Right kidney (tissue), 9 donors: ENCODE measurements at places on chromosomes 2 and 18.

DNA sequence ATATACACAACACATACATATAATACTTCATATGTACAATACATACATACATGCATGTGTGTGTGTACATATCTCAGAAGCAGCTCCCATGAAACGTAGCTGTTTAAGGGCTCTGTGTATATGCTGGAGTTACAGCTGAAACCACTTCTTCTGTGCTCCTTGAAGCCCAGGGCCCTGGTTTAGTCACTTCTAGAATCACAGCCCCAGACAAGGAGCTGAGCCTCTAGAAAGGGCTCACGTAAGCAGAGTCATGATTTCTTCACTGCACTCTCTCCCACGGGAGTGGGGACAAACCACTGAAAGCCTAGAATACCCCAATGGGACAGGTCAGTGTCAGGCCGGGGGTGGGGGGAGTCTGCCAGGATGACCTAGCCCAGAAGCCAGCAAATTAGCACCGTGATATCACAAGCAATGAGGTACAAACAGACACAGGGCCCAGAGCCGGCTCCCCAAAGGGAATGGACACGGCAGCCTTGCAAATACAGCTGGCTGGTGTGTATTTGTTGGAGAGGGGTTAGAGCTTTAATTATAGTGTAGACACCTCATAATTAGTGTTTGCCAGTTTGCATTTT lies 90.3 kb downstream of the C1QL2 start:
- DNase-seq = no peak

DNA sequence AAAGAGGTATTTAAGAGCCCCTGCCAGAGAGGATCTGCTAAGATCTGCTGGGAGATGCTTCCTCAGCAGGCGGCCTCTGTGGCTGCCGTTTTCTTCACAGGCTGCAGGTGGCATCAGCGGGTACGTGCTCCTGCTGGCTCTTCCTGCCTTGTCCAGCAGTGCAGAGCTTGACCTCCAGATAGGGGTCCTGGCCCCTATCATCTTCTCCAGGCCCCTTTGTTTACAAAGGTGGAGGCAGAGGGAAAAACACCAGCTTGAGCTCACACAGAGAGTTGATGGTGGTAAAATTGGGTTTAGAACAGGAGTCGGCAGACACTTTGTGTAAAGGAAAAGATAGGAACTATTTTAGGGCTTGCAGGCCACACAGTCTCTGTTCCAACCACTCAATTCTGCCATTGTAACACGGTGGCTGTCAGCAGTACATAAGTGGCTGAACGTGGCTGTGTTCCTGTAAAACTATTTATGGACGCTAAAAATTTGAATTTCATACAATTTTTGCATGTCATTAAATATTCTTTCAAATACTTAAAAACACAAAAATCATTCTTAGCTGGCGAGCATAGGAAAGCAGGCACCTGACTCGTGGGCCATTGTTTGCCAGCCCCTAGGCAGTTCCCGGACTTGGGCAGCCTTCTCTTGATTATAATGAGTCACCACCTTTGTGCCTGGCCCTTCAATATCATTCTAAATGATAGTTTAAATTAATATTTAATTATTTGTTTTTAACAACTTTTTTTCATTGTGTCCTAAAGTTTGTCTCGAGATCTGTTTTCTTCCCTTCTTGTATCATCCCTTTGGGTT lies 98.2 kb upstream of the B3GNT7 start:
- peak; percentile 40 for DNase-seq

DNA sequence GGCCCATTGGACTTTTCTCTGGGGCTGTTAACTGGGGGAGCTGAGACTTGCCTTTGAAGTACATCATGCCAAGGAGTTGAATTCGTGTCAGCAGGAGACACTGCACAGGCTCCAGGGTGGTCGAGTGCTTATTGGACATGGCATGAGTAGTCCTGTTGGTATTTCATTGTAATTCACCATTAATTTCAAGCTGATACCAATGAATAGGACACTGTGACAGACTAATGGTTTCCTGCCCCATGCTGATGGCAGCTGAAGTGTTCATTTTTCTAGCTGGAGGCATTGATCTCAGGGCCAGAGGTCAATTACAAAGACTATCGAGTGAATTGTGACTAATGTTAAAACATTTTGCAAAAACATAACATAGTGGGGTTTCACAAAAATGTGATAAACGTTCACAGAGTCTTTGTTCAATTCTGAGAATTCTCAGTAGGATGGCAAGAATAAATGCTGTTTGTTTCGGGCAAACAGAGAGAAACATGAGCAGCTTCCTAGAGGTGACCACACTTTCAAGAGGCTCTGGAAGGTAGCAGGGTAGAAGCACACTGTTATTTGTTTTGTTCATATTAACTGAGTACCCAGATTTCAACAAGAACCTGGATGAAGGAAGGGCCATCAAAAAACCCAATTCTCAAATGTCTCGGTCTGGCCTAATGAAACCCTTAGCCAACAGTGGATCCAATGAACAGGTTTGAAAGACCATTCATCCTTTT lies 90.6 kb upstream of the ARL4C start:
- no peak for DNase-seq

DNA sequence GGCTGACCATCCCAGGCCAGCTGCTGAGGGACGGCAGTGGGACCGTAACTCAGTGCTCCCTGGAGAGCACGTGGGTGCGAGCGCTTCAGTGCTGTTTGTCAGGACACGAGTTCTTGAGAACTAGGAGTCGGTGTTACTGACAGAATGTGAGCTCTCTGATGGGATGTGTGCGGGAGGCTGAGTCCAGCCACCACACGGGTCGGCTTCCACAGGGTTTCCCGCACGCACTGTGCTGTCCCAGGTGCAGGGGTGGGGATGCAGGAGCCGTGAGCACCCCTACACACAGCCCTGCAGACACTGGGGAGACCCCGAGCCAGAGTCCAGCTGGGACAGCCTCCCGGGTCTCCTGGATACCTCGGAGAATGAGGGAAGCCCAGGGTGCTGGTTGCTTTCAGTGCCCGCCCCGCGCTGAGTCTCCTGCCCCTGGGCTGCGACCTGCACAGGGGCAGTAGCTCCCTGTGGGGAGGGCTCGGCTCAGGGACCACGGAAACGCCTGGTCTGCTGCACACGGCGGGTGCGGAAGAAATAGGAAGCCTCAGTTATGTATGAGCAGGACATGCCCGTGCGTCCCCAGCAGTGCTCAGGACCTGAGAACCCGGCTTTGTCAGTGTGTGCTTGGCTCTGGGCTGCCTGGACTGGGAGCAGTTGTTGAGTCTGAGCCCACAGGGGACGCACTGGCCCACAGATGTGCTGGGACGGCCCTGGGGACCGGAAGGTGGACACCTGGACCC lies 71.2 kb downstream of the KCNG2 start:
- DNase-seq = no peak

DNA sequence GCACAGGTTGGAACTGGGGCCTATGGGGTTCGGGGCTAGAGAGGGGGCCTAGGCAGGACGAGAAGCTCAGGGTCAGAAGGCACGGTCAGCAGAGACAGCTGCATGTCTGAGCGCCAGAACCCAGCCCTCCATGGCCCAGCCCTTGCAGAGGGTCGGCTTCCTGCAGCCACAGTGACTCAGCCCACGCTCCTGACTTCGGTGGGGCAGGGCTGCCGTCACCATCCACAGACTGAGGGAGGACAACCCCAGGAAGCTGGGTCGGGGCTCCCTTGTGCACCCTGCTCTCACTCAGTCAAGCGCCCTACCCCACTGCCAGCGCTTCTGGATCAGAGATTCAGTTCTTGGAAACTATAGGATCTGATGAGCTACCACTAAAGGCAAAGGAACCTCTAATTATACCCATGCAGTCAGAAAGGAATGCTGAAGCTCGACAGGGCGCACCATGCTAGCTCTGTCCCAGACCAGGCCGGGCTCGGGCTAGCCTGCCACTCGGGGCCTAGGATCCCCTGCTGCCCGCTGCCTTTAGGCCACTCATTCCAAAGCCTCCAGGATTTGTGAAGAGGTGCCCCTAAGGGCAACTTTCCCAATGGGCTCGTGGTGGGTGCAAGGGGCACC lies 3.0 kb downstream of the ACTR1B start:
- no peak for DNase-seq

DNA sequence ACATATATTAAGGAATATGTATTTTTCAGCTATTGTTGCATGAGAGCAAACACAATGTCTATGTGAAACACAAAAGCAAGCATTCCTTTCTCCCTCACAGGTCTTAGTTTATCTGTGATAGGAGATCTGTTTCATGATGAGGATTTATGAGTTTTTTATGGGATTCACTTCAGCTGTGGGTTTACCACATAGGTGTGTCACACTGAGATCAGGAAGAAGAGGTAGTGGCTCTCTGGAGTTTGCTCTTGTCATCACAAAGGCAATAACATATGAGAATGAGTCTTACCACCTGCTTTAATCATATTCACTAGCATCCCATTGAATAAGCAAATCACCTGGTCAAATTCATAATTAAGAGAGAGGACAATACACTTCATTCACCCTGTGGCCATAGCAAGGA lies 960.3 kb upstream of the SLC39A10 start:
- DNase-seq = no peak

GRCh38 chr2:32559136-32559535 lies 68.7 kb upstream of the TTC27 start:
- DNase-seq = no peak

- DNase-seq = no peak
Measured at GRCh38 chr2:40719414-40719813, 267.5 kb upstream of the SLC8A1 start.

DNA sequence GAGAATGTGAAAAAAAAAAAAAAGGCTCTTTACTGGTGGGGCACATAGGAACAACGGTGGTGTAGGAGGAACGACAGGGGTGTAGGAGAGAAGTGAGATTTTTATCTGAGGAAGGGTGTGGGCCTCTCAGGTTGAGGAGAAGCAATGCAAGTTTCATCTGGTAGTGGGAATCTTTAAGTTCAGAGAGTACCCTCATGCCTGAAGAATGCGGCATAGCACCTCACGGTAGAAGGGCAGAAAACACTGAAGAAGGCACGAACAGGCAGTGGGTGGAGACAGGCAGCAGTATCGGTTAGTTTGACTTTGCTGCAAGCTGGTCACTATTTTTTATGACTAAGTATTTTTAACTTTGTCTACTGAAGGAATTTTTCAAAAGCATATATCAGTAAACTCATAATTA lies 52.2 kb upstream of the TSPYL6 start:
- DNase-seq = no peak
